ENCODE measurements at places on chromosomes 3 and 15.

DNA sequence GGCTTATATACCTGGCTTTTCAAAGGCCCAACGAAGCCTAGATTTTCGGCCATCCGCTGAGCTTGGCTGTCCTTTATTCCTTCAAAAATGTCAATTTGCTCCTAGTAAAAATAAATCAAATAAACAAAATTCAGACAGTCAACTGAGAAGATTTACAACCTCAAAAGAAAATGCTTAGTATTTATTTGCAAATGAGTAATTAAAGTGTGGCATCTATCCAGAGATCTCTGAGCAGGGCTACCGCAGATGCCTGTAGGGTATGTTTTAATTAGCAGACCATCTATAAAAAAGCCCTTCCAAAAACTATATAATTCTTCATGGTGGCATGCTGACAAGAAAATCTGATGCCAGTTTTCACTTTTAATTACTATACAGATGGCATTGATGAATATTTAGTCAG, 136.2 kb downstream of the SUCLG2 start:
- H3K27me3 ChIP-seq = no peaks in the 10 kb centered on the region
- no peak overlapping the region for H3K4me3 ChIP-seq
- H3K27ac ChIP-seq = no peak overlapping the region
- DNase-seq = no peak
- no peaks in the 10 kb centered on the region for H3K36me3 ChIP-seq

- H3K4me3 ChIP-seq = no peak overlapping the region
- peaks cover 25% of the 10 kb centered on the region for H3K4me1 ChIP-seq
- peak overlapping the region; percentile 5 for H3K27ac ChIP-seq
- H3K36me3 ChIP-seq = no peaks in the 10 kb centered on the region
These were observed 6.9 kb downstream of the PLXND1 start for GRCh38 chr3:129599607-129600006.

DNA sequence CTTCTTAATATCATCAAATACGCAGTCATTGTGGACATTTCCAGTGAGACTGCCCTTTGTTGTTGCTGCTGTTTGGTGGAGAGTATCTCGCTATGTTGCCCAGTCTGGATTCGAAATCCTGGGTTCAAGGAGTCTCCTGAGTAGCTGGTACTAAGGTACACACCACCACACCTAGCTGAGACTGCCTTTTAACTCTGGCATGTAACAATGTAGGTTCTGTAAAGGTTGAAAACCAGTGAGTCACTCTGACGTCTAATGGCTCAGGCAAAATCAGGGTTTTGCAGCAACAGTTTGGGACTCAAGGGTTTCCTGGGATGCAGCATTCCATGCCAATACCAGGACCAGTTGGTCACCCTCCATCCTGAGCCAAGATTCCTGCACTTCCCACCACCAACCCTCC, 52.2 kb downstream of the AQP9 start:
- H3K27me3 ChIP-seq = no peaks in the 10 kb centered on the region
- H3K4me3 ChIP-seq = no peak overlapping the region
- DNase-seq = no peak
- no peaks in the 10 kb centered on the region for H3K4me1 ChIP-seq

GRCh38 chr15:101368086-101368780, 73.2 kb upstream of the SNRPA1 start:
- DNase-seq = peak; percentile 49
- H3K4me1 ChIP-seq = peaks cover 6% of the 10 kb centered on the region
- no peaks in the 10 kb centered on the region for H3K27me3 ChIP-seq
- H3K36me3 ChIP-seq = no peaks in the 10 kb centered on the region

DNA sequence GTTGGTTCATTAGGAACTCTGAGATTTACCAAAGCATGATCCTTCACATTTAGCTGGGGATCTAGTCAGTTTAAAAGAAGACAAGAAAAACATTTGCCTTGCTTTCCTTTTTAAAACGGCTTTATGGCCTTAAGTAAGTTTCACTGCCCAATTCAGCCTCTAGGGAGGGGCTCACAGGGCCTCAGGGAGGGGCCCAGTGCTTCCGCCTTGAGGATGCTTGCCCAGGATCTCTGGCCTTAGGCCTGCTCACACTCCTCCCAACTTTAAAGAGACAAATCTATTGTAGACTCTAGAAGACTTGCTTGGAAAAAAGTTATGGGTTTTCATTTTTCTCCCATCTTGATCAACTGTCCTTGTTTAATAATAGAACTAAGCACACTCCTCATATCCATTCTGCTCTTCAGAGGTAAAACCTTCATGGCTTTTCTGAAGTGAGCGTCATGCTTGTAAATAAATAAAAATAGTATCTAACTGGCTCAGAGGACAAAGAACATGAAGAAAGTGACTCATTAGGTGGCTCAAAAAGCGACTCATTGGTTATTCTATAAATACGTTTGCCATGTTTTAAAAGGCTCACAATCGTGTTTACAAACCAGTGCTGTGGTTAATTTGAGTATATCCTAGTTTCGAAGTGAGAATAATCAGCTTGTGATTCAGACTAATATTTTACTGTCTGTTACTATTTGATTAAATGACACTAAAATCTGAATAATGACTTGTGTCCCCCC, 13.7 kb downstream of the PDHB start:
- peaks cover 10% of the 10 kb centered on the region for H3K4me1 ChIP-seq
- no peaks in the 10 kb centered on the region for H3K27me3 ChIP-seq
- no peak for DNase-seq
- no peak overlapping the region for H3K4me3 ChIP-seq

- H3K27ac ChIP-seq = no peak overlapping the region
- H3K27me3 ChIP-seq = no peaks in the 10 kb centered on the region
- peaks cover 7% of the 10 kb centered on the region for H3K4me1 ChIP-seq
- no peaks in the 10 kb centered on the region for H3K36me3 ChIP-seq
- H3K4me3 ChIP-seq = no peak overlapping the region
These were observed 62.8 kb upstream of the SPATA12 start for GRCh38 chr3:56997675-56998074.

DNA sequence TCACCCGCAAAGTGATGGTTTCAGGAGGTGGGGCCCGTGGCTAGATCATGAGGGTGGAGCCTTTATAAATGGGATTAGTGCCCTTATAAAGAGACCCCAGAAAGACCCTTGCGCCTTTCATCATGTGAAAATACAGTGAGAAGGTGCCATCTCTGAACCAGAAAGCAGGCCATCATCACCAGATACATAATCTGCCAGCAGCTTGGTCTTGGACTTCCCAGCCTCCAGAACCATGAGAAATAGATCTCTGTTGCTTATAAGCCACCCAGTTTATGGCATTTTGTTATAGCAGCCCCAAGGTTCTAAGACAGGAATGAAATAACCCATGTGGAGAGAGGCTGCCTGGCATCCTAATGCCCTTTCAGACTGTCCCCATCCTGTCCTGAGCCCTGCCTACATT, 127.8 kb upstream of the SMAD3 start:
- no peak overlapping the region for H3K4me3 ChIP-seq
- DNase-seq = no peak
- no peaks in the 10 kb centered on the region for H3K4me1 ChIP-seq
- H3K36me3 ChIP-seq = no peaks in the 10 kb centered on the region
